T1000 (cell line): ENCODE measurements at places on chromosomes 4 and X.
A peak's percentile ranks its signal among the peaks of the same experiment; 100 is the strongest.

DNA sequence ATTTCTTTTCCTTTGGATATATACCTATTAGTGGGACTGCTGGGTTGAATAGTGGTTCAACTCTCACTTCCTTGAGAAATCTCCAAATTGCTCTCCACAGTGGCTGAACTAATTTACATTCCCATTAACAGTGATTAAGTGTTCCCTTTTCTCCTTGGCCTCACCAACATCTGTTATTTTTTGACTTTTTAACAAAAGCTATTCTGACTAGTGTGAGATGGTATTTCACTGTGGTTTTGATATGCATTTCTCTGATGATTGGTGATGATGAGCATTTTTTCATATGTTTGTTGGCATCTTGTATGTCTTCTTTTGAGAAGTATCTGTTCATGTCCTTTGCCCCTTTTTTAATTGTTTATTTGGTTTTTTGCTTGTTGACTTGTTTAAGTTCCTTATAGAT is 413.0 kb downstream of the MAPK10 start:
- no peak for DNase-seq

GRCh38 chrX:136941396-136942337 is 61.1 kb upstream of the RBMX start:
- no peak for DNase-seq

GRCh38 chrX:115023811-115024210 is 6.4 kb upstream of the IL13RA2 start:
- no peak for DNase-seq

- DNase-seq: peak; percentile 12
Observed at GRCh38 chrX:136251041-136251991, at the start of gene MAP7D3. Gene MAP7D3 (minus strand): TSS chrX:136251400. CDS start chrX:136251358, 42 bp downstream.

DNA sequence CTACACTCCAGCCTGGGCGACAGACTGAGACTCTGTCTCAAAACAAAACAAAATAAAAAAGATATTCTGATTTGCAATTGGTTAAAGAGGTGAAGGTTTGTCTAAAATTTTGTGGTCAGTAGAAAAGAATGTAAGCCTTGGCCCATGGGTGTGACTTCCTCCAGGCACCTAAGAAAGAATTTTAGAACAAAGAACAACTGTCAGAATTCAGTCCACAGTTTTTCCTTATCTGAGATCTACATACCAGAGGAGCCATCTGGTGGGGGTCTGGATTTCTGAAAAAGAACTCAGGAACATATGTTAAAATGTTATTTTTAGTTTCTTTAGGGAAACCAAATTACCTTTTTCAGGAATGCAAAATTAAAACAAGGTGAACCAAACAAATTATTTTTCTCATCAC is 434.1 kb downstream of the ANKRD50 start:
- no peak for DNase-seq

GRCh38 chrX:134368126-134368525 is 91.8 kb upstream of the HPRT1 start:
- no peak for DNase-seq

DNA sequence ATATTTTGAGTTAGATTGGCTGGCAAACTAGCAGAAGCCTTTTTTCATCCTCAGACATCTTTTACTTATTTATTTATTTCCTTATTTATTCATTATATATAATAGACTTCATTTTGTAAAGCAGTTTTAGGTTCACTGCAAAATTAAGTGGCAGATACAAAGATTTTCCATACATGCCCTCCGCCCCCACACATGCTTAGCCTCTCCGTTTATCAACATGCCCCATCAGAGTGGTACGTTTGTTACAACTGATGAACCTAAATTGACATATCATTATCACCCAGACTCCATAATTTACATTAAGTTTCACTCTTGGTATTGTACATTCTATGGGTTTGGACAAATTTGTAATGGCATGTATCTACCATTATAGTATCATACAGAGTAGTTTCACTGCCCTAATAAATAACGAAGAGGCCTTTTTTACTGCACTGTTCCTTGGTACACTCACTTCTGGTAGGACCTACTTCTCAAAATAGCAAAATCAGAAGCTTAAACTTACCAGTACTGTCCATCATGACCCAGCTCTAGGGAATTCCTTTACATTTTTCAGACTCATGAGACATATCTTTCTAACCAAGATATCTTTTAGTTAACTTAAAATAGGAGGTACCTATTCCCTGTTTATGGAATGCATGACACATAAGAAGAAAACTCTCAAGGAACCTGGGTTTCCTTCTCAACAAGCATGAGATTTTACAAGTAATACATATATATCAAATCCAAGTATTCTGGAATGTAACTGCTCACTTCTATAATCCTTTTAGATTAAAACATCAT is 4.8 kb upstream of the TMPRSS11B start:
- DNase-seq: no peak

- DNase-seq: no peak
Observed at GRCh38 chr4:81684352-81684751, 212.6 kb upstream of the RASGEF1B start.

DNA sequence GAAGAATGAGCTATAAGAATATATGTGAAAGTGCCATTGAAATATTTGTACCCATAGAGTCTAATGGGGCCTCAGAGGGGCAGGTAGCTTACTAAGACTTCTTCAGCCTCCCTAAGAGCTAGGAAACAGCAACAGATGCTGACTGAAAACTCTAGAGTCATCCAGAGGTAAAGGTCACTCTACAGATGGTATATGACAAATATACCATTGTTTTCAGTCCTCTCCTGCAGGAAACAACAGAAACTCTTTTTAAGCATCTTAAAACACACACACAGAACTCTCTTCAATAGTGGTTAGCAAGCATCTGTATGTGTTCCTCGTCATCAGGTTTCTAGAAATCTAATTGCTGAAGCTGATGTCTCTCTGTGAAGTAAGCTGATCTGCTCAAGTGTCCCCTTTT is 313.8 kb upstream of the GATB start:
- DNase-seq: no peak

DNA sequence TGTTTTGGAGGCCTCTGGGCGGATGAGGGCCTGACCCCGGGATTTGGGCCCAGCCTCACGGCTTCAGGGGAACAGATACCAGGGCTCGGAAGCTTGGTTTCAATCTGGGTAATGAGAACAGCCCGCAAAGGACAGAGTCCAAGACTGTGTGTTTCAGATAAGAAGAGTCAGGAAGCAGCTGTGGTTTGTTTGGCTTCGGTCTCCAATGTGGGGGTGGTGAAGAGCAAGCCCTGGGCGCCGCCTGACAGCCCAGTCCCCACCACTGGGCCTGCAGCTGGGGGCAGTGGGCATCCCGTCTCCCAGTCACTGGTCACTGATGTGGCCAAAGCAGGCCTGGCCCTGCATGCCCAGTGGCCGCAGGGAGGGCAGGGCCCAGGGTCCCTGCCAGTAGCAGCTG is 9.1 kb downstream of the WFS1 start:
- DNase-seq: no peak

DNA sequence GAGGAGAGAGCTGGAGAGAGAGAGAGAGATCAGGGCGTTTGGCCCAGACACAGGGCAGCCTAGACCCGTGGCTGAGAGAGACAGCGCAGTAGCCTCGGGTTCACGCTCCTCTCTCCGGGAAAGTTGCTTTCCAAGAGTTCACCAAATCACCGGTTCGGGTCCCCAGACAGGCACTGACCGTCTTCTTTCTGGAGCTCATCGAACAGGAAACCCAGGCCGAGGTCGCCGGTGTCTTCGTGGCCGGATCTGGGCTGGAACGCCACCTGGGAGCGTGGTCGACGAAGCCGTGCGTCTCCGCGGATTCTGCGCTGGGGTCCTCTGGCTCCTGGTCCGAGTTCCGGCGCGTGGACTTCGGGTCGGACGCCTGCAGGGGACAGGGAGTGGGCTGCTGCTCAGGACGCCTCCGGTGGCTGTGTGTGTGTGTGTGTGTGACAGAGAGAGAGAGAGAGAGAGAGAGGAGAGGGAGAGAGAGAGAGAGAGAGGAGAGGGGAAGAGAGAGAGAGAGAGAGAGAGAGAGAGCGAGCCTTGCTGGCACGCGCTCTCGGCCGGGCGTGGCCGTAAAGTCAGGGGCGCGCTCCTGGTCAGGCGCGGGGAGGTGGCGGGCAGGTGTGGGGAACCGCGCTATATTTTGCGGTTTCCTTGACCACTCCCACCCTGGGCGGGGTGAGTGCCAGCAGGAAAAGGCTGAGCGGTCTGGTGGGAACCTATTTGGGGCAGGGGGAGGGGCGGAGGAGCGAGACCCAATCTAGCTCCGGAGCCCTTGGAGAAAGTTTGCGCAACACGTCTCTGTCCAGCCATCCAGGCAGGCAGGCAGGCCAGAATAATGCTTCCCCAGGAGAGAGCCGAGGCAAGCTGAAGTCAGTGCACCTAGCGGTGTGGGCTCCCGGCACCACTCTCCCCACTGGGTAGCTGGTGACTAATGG is 62.1 kb downstream of the RHOXF2B start:
- no peak for DNase-seq

GRCh38 chr4:139961344-139961946 is 192.5 kb downstream of the MAML3 start:
- no peak for DNase-seq

DNA sequence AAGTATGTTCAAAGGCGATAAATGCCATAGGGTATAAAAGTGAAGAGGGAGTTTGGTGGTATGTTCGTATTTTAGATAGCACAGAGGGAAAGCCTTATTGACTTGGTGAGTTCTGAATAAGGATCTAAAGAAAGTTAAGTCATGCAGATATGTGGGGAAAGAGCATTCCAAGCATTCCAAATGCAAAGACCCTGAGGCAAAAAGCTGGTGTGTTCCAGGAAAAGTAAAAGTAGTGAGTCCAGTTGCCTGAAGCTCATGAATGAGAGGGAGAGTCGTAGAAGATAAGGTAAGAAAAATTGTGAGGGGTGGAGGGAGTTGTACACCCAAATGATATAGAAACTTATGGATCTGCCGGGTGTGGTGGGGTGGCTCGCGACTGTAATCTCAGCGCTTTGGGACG is 426.7 kb downstream of the RPA4 start:
- DNase-seq: no peak

GRCh38 chrX:49172280-49172780 is 632 bp downstream of the PLP2 start:
- DNase-seq: peak; percentile 45

DNA sequence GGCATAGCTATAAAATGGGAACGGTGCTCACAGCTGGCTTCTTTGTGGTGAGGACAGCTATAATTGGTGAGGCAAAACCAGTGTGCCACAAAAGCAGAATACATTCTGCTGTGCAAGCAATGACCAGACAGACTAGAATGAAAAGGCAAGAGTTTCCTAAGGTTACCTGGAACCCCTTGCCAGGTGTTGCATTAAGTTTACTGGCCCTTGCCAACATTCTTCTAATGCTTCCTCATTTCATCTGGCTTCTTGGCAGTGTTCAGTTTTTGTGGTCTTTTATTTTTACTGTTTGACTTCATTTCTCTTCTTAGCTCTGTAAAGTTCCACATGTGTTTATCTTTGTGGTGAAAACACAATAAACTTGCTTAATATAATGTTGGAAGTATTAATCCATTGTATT is 131.4 kb downstream of the PTTG2 start:
- DNase-seq: no peak

- no peak for DNase-seq
Observed at GRCh38 chr4:48931459-48931858, 24.9 kb upstream of the OCIAD2 start.

GRCh38 chr4:104983615-104984179 is 163.0 kb upstream of the TET2 start:
- DNase-seq: no peak

DNA sequence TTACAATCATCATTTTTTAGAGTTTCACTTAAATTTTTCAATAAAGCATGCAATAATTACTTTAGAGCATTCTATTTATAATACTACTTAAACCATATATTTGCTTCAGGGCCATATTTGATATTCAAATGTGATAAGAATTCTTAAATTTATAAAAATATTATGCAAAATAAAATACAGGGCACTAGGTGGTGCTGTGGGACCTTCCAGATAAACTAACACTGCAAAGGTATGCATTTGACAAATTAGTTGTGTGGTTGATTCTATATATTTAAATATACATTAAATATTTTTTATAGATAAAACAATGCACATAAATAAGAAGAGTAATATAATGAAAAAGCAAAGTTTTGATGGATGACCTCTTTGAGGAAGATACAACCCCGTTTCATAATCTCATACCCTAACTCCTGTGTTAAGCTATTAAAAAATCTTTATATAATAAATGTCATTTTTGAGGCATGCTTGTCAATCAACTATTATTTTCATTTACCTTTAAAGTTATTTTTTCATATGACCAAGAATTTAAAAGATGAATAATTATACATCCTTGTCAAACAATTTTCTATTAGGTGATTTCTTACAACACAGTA is 128.4 kb downstream of the REELD1 start:
- no peak for DNase-seq

- no peak for DNase-seq
Observed at GRCh38 chr4:8891255-8891645, 19.6 kb upstream of the HMX1 start.

- DNase-seq: no peak
Observed at GRCh38 chr4:164779811-164780216, 25.9 kb downstream of the SMIM31 start.

- peak; percentile 67 for DNase-seq
Observed at GRCh38 chr4:167614866-167615265, 380.6 kb upstream of the SPOCK3 start.

DNA sequence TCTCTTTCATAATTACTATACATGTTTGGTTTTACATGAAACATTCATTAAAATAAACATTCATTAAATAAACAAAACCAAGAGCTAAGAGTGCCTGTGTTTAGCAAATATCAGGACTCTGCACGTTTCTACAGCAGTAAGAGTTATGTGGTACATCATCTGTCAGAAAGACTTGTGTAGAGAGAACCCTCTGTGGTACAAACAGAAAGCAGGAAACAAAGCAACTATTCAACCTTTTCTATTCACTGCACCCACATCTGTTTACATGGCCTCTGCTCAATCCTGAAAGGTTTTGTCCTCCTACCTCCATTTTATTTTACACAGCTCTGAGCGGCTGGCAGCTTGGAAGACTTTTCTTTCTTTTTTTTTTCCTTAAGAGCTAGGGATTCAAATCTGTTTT is 90.7 kb upstream of the PCDH18 start:
- no peak for DNase-seq

- no peak for DNase-seq
Observed at GRCh38 chrX:42485601-42486000, 292.4 kb downstream of the PPP1R2C start.

DNA sequence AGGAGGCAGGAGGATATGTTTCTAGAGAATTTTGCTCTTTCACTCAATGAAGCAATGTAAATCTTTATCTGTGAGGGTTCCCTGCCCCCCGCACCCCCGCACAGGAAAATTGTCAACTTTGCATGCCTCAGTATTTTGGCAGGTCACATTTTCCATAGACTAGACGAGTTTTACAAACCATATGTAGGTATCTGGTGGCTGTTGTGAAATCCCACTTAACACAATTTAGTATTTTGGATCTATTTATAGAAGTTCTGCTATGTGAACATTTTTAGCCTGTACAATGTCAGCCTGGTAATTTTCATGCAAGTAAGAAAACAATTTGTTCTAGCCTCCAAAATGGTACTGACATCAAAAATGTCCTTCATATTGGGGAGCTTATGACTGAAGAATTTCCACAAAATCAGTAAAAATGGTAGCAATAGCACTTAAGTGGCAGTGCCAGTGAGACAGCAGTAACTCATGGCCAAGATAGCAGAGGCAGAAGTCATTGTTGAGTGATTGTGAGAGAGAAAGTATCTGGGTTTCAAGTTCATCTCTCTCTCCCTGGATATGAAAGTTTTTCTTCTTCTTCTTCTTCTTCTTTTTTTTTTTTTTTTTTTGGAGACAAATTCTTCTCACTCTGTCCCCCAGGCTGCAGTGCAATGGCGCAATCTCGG is 12.4 kb upstream of the FRYL start:
- no peak for DNase-seq
